Cerebellar nuclear complex (tissue), 1 donor: ENCODE measurements at places on chromosomes 4 and X.

- no peak for DNase-seq
Measured at GRCh38 chr4:6986072-6986780, 56.9 kb upstream of the TADA2B start.

- no peak for DNase-seq
Measured at GRCh38 chr4:43113196-43113595, 220.7 kb downstream of the GRXCR1 start.

DNA sequence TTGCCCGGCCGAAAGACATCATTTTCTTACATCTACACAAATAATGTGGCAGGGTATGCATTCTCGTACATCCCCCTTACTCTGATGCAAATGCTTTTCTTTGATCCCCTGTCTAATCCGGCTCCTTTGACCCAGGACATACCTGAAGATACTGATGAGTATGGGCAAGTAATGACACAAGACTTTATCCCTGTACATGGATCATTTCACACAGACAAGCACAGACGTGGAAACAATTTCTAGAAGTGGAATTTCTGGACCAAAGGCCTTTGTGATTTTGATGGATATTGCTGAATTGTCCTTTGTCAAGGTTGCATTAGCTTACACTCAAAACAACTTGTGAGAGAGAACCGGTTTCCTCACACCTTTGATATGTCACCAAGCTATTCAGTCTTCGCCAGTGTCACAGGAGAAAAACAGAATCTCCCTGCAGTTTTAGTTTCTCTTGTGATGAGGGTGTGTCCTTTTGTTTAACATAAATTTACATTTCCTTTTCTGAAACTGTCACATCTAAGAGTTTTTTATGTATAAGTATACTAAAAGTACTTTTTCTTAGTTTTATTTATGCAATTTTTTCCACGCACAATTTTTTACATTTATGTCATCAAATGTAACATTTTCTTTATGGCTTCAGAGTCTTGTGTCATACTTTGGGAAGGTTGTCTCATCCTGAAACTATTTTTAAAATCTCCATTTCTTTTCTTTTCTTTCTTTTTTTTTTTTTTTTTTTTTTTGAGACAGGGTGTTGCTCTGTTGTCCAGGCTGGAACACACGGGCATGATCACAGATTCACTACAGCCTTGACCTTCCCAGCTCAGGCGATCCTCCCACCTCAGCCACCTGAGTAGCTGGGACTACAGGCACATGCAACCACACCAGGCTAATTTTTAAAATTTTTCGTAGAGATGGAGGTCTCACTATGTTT is 25.2 kb downstream of the RWDD4 start:
- no peak for DNase-seq

- DNase-seq = no peak
Measured at GRCh38 chr4:54320826-54321685, 92.0 kb downstream of the PDGFRA start.

DNA sequence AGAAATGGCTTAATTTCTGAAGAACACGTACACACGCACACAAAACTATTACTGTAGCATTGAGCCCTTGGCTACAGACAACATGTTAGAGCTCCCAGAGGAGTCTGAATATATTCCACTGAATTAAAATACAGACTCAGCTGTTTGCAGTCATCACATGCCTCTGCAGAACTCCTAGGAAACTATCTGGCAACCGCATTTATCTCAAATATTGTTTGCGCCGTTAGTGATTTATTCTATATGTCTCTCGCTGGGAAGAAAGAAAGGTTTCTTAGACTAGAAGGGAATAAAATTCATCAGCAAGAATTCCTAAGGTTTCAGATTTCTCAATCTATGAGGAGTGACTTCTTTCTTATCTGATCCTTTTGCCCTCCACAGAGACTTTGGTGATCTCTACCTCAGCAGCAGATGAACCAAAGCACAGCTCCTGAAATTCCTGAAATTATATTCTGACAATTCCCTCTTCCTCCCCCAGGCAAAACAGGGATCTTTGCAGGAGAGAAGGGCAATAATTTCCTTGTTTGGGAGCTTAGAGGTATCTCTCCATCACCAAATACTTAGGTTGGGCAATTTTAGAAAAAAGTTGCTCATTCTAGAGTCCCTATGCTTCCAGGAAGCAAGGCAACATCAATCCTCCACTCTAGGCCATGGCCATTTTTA is 199.2 kb downstream of the APBB2 start:
- no peak for DNase-seq

- no peak for DNase-seq
Measured at GRCh38 chrX:22159071-22159470, 113.6 kb upstream of the CBLL2 start.

DNA sequence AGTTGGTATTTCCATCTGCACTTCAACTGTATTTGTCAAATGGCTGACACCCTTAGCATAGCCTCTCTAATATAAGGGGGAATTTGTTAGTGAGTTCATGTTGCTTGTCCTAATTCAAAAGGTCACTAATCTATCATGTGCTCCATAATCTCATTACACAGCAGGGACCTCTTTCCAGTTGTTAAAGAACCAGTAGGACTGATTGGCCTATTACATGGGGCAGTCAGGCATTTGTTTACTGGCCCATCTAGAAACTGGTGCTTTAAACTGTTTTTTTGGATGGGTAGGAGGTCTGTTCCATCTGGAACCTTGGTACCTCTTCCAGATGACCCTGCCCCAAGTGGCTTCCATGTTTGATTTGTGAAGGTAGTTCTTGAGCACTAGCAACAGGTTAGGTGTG is 11.4 kb downstream of the ANK2 start:
- DNase-seq = no peak

DNA sequence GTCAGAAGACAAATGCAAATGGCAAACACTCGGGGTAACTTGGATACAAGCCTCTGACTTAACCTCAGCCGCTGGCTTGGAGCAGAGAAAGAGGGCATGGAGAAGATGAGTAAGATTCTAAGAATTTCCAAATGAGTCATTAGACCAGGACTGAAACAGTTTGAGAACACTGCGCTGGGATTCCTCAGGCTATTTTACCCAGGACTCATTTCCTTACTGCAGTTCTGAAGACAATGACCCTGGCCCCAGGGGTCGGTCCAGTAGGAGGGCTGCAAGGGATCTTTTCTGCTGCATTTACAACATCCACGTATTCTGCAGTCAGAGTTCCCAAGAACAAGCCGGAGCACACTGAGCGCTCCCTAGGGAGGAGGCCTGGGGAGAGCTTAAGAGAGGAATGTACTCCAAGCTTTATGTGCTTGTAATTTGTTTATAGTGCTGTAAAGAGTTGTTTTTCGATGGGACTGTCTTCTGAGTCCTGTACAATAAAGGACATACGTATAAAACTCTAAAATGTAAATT is 27.3 kb upstream of the SORBS2 start:
- DNase-seq = no peak

DNA sequence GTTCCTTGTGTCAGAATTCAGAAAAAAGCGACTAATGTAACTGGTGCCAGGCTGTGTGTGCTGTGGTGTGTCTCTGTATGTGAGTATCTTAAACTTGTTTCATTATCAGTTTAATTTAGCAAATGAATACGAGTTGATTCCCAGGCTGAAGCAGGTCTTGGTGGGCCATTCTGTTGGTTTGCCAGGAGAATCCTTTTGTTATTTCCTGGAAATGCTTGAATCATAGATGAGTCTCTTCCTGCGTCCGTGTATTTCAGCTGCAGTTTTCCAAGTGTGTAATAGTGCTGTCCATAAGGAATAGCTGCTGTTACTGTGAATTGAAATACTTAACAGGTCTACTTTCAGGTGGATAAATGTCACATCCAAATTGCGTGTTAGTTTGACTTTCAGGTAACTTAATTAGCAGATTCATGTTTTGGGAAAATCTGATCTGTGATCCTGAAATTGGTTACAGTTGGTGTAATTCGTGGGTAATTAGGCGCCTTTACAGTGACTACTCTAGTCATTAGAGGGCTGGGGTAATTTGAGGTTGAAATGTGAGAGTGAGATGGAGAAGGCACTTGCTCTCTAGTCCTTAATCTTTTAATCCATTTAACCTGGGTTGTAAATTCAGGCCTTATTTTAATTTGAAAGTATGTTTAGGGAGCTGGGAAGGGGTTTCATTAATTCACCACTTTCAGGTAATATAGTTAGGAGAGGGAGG is 23.8 kb downstream of the TMEM131L start:
- no peak for DNase-seq

DNA sequence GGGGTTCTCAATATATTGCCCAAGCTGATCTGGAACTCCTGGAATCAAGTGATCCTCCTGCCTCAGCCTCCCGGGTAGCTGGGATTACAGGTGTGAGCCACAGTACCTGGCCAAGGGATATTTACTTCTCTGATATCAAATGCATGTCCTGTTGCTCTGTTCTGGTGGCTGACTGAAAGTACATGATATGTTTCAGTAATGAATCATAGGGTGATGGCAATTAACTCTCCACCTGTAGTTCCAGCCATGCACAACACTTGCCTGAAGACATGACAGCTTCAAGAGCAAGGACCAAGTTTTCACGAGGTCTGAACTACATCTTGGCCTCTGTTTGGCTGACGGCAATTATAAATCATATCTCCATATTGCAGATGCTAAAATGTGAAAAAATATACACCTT is 9.1 kb downstream of the ZCCHC4 start:
- no peak for DNase-seq

DNA sequence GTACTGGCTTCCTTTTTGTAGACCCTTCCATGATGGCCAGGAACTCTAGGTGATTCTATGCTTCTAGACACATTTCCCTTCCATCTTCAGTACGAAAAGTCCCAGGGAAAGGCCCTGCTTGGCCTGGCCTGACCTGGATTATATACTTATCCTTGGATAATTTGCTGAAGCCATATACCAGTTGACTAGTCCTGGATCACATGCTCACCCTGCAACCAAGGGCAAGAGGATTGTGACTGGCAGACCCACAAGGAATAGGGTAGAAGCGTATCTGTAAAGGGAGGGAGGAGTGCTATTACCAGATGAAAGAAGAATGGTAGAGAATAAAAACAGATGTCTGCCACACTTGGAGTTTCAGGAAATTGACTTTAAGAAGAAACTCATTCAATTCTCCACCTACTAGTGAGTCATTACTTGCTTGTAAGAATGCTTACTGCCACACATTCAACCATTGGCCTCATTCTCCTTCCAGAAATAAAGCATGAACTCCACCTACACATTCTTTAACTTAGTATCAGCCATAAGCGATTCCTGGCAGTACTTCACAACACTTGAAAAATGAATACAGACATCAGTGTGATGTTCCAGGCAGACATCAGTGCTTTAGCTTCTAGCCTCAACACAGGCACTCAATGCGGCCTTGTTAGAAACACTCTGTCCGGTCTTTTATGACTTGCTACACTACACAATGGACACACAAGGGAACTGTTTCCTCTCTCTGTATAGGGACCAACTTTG is 141.8 kb downstream of the CBR4 start:
- DNase-seq = no peak

DNA sequence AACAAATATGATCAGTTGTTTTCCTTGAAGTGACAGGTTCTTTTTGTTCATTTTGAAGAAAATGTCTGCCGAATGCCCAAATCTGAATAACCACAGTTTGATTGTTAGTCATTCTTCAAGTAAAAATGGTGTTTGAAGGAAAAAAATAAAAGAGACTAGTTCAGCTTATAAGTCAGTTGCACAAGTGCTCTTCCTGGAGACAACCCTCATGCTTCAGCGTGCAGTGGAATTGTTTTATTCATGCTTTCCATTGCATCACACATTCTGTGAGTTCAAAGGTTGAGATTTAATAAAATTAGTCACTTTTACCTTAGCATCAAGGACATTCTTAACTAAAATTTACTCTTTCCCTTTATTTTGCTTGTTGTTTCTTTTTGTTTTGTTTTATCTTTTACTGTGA is 404.9 kb downstream of the ZNF674 start:
- DNase-seq = no peak

DNA sequence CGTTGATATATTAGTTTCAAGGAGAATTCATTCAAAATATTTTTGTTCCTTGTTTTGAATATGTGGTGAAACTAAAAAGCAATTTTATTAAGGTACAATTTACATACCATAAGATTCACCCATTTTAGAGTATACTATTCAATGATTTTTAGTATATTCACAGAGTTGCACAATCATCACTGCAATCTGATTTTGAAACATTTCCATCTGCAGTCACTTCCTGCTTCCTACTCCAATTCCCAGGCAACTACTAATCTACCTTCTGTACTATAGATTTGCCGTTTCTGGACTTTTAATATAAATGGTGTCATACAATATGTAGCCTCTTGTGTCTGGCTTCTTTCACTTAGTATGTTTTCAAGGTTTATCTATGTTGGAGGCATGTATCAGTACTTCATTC is 71.3 kb downstream of the SLC9A7 start:
- DNase-seq = no peak

GRCh38 chr4:55543858-55544257 is 2.9 kb downstream of the CLOCK start:
- DNase-seq = no peak

- no peak for DNase-seq
Measured at GRCh38 chr4:36012503-36012902, 231.8 kb downstream of the ARAP2 start.

DNA sequence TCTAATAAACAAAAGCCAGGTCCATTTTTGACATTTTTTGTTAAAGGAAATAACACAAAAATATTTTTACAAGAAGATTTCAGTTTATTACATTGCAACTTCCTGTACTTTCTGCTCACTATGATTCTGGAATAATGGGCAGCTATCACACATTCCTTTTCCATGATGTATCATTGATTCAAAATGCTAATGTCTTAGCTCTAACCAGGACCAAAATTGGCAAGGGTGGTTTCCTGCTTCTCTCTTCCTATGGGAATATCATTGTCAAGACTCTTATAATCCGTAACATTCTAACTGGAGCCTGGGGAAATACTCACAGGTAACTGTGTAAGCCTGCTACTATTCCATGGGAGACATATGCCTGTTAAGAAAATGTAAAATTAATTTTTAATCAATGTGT is 218.6 kb downstream of the DCAF12L2 start:
- no peak for DNase-seq

GRCh38 chr4:163284304-163284703 is 48.1 kb downstream of the NPY1R start:
- DNase-seq = no peak

GRCh38 chr4:148814030-148814429 is 371.8 kb upstream of the NR3C2 start:
- DNase-seq = no peak

- no peak for DNase-seq
Measured at GRCh38 chr4:125847518-125847917, 532.8 kb downstream of the FAT4 start.

DNA sequence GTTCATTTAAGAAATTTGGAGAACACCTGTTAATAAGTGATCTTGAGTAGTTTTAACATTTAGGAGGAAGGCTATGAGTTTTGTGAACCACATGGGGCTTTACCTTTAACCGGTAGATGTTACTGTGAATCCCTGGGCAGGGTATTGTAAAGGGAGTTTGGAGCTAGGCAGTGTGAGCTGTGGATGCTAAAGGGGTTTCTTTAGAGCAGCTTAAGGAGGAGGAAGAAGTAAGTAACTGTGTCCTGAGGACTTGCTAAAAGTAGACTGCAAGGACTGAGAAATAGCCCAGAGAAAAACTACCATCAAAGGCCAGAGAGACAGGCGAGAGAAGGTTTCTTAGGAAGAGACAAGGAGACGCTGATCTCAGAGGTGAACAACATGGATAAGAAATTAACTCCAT is 5.6 kb downstream of the RHOH start:
- no peak for DNase-seq

GRCh38 chr4:75612306-75612705 is 18.0 kb downstream of the CDKL2 start:
- no peak for DNase-seq

- no peak for DNase-seq
Measured at GRCh38 chr4:84848432-84848831, 118.1 kb downstream of the WDFY3 start.
